ENCODE measurements at places on chromosomes 7 and 10.

- peak; percentile 45 for DNase-seq
These were observed 40.3 kb downstream of the RGS10 start for GRCh38 chr10:119502209-119502608.

- DNase-seq, result no peak
These were observed 492.5 kb upstream of the ZMIZ1 start for GRCh38 chr10:78576276-78576675.

DNA sequence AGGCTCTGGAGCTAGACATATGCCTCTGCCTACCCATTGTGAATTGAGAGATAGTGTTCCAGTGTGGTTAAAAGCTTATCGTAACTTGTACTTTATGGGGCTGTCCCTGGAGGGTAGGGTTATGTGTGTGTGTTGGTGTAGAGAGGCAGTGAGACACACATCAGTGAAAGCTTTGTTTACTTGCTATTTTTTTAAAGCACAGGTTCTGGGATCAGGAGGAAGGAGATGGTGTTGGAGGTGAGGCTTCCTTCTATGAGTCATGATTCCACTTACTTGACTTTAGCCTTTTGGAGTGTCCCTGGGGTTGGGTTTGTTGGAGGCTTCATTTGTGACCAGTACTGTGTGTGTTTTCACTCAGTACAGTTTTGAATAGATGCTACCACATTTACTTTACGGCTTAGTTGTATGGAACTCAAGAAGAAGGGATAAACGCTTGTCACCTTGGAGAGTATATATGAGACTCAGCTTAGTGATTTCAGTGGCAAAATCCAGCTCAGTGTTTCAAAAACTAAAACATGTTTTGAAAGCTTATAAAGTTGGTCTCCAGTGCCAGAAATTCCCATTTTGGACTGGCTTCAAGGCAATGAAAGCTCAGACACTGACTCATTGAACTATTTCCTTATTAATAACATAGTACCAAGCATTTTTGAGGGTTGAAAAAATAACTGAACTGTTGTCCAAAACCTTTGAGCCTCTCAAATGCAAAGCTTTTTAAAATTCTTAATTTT lies 106.2 kb downstream of the PLXDC2 start:
- DNase-seq, result no peak

DNA sequence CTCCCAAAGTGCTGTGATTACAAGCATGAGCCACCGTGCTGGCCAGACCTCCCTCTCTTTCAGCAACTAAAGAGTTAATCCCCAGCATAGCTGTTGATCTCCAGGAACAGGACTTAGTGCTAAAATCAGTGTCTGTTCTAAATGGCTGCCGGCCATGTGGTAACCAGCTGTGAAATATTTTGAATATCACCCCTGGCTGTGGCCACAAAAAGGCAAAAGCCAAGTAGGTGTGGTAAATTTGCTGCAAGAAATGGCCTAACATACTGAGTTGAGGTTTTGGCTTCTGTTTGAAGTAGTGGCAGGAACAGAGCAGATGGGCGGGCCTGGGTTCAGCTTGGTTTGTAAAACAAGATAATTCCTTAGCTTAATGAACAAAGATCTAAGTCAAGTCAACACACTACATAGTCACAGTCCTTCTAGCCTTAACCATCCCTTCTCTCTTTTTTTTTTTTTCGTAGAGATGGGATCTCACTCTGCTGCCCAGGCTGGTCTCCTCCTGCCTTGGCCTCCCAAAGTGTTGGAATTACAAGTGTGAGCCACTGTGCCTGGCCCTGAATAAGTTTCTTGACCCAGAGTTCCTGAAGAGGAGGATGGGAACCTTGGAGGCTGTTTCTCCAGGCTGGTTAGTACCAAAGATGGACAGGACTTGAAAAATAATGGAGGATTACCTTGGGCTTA lies 22.7 kb upstream of the AGFG2 start:
- DNase-seq, result peak; percentile 48

DNA sequence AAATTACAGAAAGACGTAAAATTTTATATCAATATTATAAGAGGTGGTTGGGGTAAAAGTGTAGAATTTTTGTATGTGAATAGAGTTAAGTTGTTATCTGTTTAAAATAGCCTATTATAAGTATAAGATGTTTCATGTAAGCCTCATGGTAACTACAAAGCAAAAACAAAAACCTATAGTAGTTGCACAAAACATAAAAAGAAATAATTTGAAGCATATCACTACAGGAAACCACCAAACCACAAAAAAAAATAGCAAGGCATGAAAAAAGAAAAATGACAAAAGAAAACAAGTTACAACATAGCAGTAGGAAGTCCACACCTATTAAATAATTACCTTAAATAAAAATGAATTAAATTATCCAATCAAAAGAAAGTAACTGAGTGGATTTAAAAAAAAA lies 12.4 kb upstream of the GSTK1 start:
- no peak for DNase-seq

- no peak for DNase-seq
These were observed 329.0 kb downstream of the RNLS start for GRCh38 chr10:88254091-88254490.

GRCh38 chr10:120948889-120949608 lies 97.9 kb downstream of the WDR11 start:
- DNase-seq, result peak; percentile 86

Measured in GM10248 (cell line).